ENCODE measurements at places on chromosomes 1 and 21.

DNA sequence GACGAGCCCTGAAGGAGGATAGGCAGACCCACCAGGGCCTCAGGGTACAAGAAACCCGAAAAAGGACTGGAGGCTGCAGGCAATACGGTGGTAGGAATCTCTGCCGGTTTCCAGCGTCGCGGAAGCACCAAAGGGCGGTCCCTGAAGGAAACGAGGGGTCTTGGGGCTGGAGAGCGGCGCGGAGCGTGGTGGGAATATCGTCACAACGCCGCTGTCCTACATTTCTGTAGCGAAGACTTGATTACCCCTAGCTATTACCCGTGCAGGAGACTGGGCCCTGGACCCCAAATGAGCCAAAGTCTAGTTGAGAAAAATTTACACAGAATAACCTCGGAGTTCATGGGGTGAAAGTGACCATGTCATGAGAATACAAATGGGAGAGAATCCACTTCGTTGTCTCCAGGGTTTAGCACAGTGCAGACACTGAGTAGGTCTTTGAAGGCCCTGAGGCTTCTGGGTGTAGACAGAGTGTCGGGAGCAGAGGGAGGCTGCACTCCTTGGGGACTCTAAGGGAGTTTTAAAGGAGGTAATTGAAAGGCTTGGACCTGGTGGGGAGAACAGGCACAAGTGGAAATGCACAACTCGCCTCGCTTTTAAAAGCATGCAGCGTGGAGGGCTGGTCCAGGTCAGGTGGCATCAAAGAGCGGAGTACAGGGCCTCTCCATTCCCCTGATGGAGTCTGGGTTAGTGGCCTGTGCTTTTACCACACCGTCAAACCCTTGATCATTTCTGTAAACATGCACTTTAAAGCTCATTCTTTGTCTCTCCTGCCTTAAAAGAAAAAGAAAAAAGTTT, 1.5 kb downstream of the ATP1A1 start:
- DNase-seq: no peak

- DNase-seq: no peak
These were observed 1.1 kb upstream of the TTC39A start for GRCh38 chr1:51331206-51332100.

GRCh38 chr1:1291548-1292441, 11.6 kb downstream of the SCNN1D start:
- DNase-seq: peak; percentile 54

DNA sequence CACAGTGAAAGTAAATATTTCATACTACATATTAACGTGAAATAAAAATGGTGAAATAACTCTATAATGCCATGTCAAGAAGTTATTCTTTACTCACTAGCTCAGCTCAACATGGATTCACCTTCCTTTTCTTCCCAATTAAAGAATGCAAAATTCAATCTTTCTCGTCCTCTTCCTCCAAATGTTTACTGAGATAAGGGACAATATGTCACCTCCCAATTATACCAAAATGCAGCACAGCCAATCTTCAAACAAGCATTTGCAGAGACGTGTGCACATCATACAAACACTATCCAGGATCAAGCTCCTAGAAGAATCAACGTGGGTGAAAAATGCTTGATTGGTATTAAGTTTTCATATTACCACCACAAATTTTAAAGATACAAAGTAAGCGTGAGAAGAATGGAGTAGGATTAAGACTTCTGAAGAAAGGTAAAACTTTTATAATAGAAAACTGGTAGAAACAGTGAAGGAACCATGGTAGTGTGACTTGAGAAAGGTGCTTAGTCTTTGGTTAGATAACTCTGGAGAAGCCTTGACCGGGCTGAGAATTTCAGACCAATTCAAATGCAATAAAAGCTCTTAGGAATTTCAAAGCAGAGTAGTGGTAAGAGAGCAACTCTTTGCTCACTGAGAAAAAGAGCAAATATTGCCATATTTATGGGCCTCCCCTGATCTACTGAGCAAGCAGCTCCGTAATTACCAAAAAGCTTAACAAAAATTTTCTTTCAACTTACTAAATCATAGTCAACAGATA, 7.2 kb downstream of the PTP4A2 start:
- no peak for DNase-seq

DNA sequence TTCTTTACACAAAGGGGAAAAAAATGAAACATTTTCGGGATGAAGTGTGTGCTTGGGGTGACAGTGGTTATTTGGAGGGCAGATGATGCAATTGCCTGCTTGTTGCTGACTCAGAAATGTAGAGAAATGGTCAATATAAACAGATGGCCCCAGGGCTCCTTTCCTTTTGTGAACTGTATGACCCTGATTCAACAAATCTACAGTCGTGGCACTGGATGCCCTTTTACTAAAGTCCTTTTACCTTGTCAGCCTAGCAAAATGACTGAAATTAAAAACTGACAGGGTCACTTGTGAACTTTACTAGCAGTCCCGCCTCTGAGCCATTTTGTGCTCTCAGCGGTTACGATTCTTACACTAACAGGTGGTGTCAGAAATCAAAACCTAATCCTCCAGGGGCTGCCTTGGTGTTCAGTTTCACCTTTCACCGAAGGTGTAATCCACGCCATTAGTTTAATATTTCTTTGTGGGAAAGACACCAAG, 49.8 kb downstream of the GREM2 start:
- DNase-seq: no peak

- no peak for DNase-seq
These were observed 10.3 kb downstream of the CD2 start for GRCh38 chr1:116764466-116764898.

DNA sequence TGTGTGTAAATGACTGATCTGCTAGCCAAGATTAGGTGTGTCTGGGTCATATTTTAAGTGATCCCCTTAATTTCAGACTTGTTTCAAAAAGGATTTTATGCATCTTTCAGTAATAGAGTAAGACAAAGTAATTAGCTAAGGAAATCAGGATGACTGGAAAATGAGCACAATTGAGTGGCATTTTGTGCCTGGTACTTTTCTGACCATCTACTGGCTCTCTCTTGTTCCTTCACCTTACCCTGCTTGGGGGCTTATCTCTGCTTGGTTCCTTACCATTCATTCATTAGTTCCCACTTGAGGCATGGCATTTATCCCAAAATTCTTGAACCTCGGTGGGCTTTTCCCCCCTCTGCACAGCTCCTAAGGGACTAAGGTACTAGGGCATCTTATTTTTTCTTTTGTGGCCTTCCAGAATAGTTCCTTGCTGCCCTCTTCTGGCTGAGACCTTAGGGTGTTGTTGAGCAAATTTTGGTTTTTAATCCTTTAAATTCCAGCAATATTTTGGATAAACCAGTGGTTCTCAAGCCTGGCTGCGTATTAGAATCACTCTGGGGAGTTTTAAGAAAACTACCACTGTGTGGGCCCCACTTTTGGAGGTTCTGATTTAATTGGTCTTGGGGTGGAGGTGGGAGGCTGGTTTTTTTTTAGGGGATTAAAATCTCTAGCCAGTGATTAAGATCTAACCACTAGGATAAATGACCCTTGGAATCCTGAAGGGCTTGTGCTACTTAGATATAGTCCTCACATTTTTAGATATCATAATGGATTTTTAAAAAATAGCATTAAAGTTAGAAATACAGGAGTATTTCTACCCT, 50.8 kb downstream of the HS2ST1 start:
- DNase-seq: no peak

GRCh38 chr1:10648689-10649516, 147.5 kb downstream of the CASZ1 start:
- DNase-seq: no peak

DNA sequence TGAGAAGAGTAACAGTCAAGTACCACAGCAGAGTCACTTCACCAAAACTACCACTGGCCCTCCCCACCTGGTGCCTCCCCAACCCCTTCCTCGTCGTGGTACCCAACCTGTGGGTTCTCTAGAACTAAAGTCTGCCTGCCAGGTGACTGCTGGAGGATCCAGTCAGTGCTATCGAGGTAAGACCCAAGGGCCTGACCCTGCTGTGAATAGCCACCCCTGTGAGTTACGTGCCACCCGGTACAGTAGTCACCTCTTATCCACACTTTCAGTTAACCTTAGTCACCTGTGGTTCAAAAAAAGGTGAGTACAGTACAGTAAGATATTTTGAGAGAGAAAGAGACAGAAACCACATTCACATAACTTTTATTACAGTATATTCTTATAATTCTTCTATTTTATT, 16.5 kb downstream of the TTF2 start:
- no peak for DNase-seq

DNA sequence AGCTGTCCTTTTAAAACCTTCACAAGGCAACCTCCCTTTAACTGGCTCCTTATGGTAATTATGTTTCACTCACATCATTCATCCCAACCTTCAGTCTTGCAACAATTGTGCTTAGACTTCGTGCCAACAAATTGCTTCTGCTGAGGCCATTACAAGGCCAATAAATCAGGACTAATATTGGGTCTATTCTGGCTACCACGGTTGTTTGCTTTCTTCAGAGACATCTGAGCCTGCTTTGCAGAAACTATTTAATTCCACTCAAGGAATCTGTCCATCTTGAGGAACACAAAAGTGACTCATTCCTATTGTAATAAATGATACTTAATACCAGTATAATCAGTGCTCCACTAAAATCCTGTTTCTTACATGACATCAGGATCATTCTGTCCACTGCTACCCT, 2.6 kb upstream of the GSTM4 start:
- no peak for DNase-seq

DNA sequence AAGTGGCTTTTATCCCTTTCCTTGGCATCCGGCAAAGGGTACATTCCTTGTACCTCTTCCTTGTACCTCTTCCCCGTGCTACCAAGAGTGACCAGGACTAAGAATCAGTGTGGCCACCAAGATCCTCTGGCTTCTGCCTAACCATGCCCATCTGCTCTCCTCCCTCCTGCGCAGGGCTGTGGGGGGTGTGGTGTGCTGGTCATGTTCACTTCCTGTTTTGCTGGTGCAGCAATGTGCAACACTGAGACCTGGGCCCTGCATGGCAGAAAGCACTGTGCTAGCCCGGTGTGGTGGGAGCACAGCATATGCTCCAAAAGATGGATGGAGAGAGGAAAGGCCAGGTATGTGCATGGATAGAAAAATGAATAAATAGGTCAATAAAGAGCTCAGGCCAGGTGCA, 33.3 kb upstream of the TENT5C start:
- DNase-seq: peak; percentile 23

GRCh38 chr1:41192456-41193178, 49.5 kb downstream of the SCMH1 start:
- DNase-seq: no peak

DNA sequence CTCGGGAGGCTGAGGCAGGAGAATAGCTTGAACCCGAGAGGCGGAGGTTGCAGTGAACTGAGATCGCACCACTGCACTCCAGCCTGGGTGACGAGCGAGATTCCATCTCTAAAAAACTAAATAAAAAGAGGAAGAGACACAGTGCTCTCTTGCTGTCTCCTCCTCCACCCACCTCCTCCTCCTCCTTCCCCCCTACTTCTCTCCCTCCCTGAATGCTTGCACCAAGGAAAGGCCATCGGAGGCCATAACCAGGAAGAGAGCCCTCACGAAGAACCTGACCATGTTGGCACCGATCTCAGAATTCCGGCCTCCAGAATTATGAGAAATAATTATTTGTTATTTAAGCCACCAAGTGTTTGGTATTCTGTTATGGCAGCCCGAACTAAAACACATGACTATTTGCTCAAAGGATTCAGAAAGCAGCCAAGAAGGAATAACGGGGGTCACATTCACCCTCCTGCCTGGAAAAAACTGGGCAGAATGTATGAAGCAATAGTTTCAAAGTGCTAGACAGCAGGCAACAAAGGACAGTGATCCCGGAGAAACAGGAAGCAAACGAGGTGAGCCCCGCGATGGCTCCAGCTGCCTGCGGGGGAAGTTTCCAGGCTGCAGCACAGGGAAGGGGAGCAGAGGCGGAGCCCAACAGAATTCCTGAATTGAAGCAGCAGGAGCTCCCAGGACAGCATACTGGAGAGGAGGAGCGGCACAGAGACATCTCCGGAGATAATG, 35.8 kb downstream of the LDLRAD1 start:
- no peak for DNase-seq

GRCh38 chr1:84708031-84708430, 17.8 kb upstream of the SSX2IP start:
- no peak for DNase-seq

- no peak for DNase-seq
These were observed 29.4 kb upstream of the EIF4G3 start for GRCh38 chr1:21206117-21206516.

GRCh38 chr21:40667967-40668366, 179.0 kb downstream of the DSCAM start:
- no peak for DNase-seq

- DNase-seq: no peak
These were observed 8.0 kb downstream of the SYT6 start for GRCh38 chr1:114145504-114146151.

DNA sequence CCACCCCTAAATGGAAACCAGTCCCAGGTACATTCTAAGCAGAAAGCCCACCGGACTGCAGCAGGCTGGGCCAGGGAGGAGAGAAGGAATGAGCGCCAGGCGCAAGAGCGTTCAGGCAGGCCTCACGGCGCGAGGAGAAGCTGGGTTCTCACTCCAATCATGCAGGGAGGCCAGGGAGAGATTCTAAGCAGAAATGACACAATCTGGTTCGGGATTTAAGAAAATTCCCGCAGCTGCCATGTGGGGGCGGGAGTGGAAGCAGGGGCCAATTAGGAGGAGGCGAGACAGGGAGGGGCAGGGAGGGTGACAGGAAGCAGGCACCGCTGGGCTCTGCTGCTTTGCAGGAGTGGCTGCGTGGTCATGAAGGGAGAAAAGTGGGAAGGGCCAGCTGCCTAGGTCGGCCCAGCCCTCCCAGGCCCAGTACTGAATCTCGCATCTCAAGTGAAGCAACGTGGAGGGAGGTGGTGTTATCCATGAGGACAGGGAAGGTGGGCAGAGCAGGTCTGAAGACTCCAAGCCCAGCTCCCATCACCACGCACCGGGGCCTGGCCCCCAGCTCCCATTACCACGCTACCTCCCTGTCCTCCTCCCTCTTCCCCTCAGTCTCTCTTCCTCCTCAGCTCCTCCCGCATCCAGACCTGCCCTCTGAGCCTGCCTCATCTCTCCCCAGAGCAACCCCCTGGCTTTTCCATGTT, 11.8 kb downstream of the NPHP4 start:
- no peak for DNase-seq

GRCh38 chr1:156486421-156487344, 13.9 kb downstream of the MEF2D start:
- no peak for DNase-seq

DNA sequence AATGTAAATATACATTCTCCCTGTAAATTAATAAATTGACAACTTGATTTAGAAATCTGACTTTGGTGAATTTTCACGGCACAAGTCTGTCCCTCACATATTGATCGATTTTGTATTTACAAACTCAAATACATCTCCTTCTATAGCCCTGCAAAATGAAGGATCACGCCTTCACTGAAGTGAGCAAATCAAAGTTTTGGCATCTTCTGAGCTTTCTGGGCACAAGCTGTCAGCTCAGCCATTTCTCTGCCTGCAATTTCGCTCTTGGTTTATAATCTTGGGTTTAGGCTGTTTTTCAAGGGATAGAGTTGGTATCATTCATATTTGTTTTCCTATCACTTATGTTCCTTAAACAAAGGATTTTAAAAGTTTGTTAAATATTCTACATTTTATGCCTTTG, 25.8 kb downstream of the ANP32E start:
- DNase-seq: no peak

- DNase-seq: no peak
These were observed 2.0 kb downstream of the ALDH4A1 start for GRCh38 chr1:18900303-18900841.

- DNase-seq: no peak
These were observed 110.0 kb upstream of the COL11A1 start for GRCh38 chr1:103218369-103218768.

All from activated effector memory CD4-positive, alpha-beta T cell treated with Interleukin-2 at 50 U/mL for 16 hours (primary cell).